A549 treated with AZD2906 at 1 μM for 4 hours (cell line): ENCODE measurements at places on chromosomes 7 and 10. TPM values are rescaled to one million over a fixed set of nuclear protein-coding genes. Genes with fewer than 3 reads are reported as not detected.

The GPR146 gene
- total RNA-seq: 1.8 to 2.1 TPM (median 1.9 TPM) in 5 replicates

The SHH gene
- total RNA-seq: 0.39 to 0.75 TPM (median 0.46 TPM) in 5 replicates

The MMD2 gene
- total RNA-seq: not detected in 5 replicates

The AKR1C3 gene
- total RNA-seq: 1,062 to 1,196 TPM (median 1,121 TPM) in 5 replicates

The FGL2 gene
- total RNA-seq: not detected in 5 replicates

The HMX2 gene
- total RNA-seq: 0.07 to 0.17 TPM (median 0.08 TPM) in 3 of 5 replicates, not detected in the others

The GSTO2 gene
- total RNA-seq: 1.5 to 2.2 TPM (median 1.8 TPM) in 5 replicates

The SSC4D gene
- 0.73 to 1.4 TPM (median 1.3 TPM) in 5 replicates for total RNA-seq

The CRTAC1 gene
- 0.89 to 1.7 TPM (median 1.5 TPM) in 5 replicates for total RNA-seq

The LIPJ gene
- not detected in 5 replicates for total RNA-seq

The KLF14 gene
- total RNA-seq: 0.03 to 0.07 TPM (median 0.05 TPM) in 4 of 5 replicates, not detected in the other
